ENCODE measurements at places on chromosomes 1 and 21. TPM values are rescaled to one million over a fixed set of nuclear protein-coding genes. Genes with fewer than 3 reads are reported as not detected.

The SCYL3 gene
- total RNA-seq = 9.6 TPM

The OR6K6 gene
- not detected for total RNA-seq

- no peak for DNase-seq
Measured at GRCh38 chr1:32757213-32757895, 54.8 kb upstream of the SYNC start.

GRCh38 chr1:43573066-43573800 is 42.5 kb downstream of the PTPRF start:
- no peak for DNase-seq

DNA sequence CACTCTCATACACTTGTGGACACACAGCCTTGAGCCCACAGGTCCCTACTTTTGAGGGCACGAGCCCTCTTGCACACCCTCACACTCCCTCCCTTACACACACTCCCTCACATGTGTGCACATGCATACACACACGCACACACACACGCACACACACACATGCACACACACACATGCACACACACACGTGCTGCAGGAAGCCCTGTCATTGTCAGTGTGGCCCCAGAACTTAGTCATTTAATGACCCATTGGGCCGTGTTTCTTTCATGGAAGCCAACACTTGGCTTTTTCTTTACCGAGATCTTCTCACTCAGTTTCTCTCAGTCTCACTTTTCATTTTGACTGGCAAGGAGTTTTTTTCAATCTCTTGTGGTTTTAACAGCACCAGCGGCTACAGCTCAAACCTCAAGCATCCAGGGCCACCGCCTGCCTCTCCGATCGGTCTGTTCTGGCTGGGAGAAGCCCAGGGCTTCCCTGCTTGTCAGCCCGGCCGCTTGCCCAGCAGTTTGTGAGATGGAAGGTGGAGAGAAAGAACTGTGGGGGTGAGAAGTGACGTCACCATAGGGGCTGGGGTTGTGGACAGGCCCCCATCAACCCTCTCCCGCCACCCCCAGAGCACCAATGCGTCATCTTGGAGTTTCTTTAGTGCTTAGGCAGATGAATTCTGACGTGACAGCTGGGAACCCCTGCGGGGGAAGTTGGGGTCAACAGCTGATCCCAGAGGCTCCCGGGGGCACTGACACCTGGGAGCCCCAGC is 15.8 kb upstream of the TNFRSF8 start:
- DNase-seq = no peak

DNA sequence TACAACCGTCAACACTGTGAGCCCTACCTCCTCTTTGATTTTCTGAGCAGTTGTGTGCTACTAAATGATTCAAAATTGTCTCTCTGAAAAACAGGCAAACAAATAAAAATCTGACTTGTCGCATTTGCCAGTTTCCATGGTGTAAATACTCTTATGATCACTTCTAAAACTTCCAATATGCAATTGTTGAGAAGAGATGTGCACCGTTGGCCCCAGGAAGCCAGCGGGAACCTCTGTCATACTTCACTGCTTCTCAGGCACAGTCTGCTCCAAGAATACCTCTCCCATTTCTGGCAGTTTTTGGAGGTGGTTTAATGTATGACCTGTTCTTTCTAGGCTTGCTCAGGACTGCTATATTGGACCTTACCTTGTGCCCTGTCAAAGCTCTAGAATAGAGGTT is 196.0 kb upstream of the NCAM2 start:
- DNase-seq = no peak

DNA sequence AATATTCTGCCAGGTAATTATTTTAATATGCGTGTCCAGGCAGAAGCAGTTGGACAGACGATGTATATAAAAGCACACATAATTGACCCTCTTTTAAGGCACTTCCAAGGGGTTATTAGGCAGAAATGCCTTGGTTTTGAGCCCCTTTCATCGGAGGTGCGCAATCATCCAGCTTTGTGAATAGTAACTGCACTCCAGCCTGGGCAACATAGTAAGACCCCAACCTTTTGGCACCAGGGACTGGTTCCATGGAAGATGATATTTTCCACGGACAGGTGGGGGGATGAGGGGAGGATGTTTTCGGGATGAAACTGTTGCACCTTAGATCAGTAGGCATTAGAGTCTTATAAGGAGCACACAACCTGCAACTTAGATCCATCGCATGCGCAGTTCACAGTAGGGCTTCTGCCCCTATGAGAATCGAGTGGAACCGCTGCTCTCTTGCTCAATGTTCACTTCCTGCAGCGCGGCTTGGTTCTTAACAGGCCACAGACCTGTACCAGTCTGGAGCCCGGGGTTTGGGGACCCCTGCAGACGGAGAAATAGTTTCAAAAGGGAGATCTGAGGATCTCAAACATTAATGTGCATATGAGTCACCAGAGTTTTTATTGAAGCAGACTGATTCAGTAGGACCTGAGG is 1.8 kb upstream of the MCOLN2 start:
- DNase-seq = no peak

All from fibroblast of the aortic adventitia (primary cell).